Right forelimb (tissue), 1 donor: ENCODE measurements at places on chromosomes 4 and X.

DNA sequence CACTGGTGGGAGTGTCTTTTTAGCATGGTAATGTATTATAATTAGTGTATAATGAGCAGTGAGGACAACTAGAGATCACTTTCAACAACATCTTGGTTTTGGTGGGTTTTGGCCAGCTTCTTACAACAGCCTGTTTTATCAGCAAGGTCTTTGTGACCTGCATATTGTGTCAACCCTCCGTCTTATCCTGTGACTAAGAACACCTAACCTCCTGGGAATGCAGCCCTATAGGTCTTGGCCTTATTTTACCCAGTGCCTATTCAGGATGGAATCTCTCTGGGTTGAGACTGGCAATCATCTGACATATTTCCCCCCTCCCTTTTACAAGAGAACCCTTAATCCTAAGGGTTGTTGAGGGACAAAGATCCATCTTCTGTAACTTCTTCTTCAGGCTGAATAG, 21.9 kb upstream of the ADH4 start:
- no peak for DNase-seq

DNA sequence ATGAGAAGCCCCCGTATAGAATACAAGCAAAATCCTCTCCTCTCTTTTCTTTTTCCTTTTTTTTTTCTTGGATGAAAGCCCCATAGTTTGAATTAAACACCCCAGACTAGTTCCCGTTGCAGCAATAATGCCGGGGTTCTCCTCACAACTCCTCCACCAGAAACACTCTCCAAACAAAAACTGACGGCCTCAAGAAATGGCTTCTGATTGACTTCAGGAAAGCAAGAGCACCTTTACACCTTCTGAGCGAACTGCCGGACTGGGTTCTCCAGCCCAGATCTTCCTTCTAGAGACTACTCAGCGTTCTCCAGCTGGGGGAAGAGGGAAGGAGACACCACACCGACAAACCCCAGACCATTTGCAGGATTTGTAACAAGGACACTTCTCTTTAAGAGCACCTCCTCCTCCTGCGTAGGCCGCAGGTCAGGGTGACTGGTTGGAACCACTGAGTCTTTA, 4.0 kb downstream of the HAND2 start:
- peak; percentile 54 for DNase-seq

GRCh38 chr4:121786221-121786620, 14.9 kb upstream of the EXOSC9 start:
- DNase-seq: no peak

DNA sequence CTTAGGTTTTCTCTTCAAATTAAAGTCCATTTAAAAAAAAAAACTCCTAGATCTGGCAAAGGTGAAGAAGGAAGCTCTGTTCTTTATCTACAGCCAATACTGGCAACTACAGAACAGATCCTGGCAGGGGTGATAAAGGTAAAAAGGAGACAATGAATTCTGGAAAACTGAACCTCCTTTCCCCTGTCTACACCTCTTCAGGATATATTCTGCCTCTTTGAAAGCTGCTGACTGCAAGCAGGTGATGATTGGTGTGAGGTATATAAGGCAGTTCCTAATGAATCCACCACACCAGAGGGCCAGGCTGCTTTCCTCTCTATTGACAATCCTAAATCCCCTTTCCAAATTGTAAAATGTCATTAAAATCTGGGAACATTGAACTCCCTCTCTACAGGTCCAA, 370.1 kb downstream of the PPP3CA start:
- DNase-seq: no peak

DNA sequence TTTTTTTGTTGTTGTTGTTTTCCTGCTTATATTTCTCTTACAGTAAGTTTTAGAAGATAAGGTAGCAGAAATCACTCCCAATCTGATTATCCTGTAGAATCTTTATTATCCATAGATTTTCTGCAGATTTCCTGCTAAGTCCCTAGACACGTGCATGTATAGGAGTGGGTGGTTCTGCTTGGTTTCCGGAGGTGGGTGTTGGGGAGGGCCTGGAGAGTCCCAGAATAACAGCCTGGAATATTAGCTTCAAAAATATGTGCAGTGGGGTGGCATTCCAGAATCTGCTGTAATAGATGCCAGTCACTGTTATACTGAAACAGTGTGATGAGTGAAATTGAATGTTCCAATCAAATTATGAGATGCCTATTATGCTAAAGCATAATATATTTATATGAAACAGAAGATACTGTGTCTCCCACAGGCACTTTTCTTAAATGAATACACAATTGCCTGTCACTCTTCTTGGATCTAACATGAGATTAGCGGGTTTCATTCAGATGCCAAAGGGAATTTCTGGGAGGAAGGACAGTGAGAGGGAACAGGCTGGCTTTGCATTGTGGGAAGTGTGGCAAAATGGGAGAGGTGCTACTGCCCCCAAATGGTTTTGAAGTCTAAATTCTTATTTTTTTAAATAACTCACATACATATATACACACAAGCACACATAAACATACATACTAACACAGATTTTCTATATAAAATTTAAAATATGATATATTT, 37.6 kb downstream of the C4orf50 start:
- DNase-seq: no peak

DNA sequence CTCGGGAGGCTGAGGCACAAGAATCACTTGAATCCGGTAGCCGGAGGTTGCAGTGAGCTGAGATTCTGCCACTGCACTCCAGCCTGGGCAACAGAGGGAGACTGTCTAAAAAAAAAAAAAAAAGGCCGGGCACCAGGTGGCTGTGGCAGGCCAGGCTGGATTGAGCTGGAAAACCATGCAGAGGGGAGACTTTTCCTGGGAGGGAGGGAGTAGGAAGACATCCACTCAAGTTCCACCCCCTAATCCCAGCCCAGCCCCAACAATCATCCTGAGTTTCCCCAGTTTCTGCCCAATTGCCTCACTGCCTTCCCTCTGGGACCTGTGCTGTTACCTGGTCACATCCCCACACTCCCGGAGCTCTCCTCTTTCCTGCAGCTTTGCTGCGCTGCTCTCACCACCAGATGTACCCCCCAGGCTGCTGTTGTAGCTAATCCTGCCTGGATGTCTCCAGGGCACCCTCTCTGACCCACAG, 9.0 kb upstream of the TSPYL2 start:
- DNase-seq: no peak

- DNase-seq: no peak
These were observed 46.7 kb upstream of the MXRA5 start for GRCh38 chrX:3393178-3393577.
